Activated T-cell treated with anti-CD3 and anti-CD28 coated beads for 24 hours (primary cell): ENCODE measurements at places on chromosomes 12 and 14.

DNA sequence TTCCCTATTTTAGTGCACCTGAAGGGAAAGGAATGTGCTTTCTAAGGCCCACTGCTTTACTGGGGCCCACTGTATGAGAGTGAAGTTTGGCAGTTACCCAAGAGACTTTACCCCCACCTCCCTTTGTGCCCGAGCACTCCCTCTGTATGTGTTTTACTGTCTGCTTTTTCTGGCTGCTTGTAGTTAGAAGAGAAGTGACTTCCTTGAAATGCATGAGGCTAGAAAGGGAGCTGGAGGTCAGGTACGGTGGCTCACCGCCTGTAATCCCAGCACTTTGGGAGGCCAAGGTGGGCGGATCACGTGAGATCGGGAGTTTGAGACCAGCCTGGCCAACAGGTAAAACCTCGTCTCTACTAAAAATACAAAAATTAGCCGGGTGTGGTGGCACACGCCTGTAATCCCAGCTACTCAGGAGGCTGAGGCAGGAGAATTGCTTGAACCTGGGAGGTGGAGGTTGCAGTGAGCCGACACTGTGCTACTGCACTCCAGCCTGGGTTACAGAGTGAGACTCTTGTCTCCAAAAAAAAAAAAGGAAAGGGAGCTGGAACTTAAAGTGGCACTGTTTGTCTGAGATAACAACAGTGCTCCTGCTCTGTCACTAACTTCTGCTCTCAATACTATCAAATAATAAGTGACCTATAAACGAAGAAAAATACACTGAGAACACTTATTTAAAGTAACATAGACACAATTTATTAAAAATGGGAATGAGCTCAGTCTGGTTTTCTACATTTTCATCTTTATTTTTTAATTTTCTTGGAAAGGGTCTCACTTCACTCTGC lies 5.8 kb downstream of the TRIP11 start:
- DNase-seq, result no peak

- no peak for DNase-seq
These were observed 71.4 kb upstream of the GNPNAT1 start for GRCh38 chr14:52862632-52863333.

DNA sequence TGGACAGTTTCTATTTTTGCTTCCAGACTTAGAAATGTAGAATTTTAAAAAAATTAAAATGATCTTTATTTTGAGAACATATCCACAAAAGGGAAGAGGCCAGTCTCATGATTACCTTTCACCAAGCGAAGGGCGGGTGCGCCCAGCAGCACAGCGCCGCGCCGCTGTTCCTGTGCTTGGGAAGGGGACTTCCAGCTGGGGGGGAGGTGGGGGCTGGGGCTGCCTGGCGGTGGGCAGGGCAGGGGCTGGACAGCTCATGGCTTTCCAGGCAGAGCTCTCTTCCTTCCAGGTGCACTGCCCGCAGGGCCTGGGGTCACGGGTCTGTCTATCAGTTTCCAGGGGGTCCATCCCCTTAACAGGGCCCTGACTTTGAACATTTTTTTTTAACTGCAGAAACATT lies 199.9 kb downstream of the TTC7B start:
- no peak for DNase-seq

DNA sequence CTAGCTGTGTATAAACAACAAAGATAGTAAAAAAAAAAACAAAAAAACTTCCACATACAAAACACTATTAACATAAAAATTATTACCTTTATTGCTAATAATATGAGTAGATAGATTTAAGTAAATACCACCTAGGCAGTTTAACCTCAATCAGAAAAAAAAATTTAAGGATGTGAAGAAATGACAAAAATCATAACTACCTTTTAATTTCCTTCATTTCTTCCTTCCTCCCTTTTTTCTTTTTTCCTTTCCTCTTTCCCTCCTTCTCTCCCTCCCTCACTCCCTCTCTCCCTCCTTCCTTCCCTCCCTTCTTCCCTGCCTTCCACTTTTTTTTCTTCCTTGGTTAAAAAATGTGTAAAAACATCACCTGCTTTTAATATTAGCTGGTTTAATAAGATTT lies 81.7 kb downstream of the SOX5 start:
- DNase-seq, result no peak

- DNase-seq, result no peak
These were observed 8.7 kb downstream of the OR11H4 start for GRCh38 chr14:20247646-20248246.

GRCh38 chr12:95118138-95118787 lies 44.8 kb upstream of the NR2C1 start:
- DNase-seq, result no peak

GRCh38 chr14:67943947-67944346 lies 124.4 kb downstream of the RAD51B start:
- DNase-seq, result peak; percentile 31

DNA sequence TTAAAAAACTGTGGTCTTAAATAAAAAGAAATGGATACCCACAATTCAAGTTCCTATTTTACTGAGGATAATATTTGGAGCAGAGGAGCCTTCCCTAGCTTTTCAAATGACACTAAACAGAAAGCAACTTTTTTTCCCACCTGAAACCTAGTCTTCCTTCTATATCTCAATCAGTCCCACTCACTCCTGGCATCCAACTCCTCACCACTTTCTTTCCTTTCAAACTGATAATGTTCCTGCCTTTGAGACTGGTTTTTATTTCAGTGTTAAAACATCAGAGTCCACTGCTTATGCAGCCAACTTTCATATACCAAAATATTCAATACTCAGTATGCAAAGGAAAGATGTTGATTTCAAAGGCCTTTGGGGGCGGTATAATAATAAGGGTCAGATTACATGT lies 225.6 kb downstream of the GXYLT1 start:
- no peak for DNase-seq

- DNase-seq, result no peak
These were observed 52.7 kb downstream of the FAM222A start for GRCh38 chr12:109766251-109766778.

DNA sequence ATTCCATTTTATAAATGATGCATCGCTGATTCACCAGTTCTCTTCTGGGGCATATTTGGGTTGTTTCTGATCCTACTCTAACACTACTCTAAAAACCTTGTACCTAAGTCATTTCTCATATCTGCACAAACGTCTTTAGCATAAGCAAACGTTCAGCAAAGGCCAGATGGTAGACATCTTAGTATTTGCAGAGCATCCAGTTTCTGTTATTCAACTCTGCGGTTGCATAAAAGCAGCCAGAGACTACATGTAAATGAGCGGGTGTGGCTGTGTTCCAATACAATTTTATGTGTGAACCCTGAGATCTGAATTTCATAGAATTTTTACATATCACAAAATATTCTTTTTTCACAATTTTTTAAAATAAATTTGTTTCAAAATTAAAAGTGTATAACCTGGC lies 22.8 kb upstream of the MMP17 start:
- DNase-seq, result no peak

DNA sequence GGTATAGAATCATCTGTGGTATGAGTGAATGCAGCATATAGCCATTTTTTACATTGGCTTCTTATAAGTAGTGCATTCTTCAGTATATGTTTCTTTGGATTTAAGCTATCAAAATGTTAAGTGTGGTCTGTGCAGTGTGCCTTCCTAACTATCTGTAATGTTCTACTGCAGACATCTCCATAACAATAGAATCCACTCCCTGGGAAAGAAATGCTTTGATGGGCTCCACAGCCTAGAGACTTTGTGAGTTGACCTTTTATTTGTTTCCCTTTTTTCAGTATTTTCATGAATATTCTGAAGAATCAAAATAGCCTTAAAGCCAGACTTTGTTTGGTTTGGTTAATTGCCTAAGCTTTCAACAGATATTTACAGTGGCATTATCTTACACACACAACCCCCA lies 107.2 kb downstream of the ZFC3H1 start:
- no peak for DNase-seq

DNA sequence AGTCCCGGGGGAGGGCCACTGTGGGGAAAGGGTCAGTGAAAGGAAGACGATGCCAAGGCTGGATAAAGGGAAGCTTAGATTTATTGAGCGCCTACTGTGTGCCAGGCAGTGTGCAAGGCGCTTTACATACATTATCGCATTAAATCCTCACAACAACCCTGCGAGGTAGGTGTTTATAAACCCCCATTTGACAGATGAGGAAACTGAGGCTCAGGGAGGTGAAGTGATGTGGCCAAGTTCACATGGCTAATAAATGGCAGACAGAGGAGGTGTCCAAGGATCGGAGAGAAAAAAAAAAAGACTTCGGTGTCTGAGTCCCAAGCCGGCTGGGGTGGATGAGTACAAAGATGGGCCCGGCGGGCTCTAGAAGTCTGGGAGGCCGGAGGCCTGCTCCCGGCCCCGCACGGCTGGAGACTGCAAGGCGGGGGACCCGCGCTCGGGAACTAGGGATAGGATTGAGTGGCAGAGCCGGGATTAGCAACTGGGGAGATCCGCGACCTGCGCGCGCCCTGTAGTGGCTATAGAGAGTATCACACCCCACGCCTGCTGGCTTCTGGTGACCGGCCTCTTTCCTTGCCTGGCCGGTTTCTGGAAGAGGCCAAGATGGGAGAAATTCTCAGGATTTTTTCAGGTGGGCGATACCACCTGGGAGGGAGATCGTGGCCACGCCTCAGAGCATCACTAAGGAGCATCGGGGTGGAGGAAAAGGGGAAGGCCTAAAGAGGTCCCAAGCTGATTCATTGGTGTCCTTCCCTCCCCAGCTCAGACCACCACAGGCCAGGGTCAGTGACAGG lies 3.9 kb downstream of the DDN start:
- no peak for DNase-seq

DNA sequence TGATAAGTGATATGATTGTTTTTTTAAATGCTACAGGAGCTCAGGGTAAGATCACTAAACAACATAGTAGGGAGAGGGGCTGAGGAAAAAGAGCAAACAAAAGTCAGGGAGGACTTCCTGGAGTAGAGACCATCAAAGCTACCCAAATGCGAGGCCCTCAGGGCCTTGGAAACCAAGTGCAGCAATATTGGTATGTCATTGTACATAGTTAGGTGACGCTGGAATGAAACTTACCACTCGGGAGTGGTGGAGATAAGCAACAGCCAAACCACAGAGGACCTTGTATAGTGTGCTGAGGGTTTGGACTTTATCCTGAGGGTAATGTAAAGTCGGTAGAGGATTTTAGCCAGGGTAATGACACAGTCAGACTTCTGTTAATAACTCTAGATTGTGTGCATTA lies 13.8 kb downstream of the KITLG start:
- DNase-seq, result no peak

GRCh38 chr12:100141666-100141997 lies 1.0 kb downstream of the BLTP3B start:
- no peak for DNase-seq

- DNase-seq, result peak; percentile 7
These were observed 102.2 kb downstream of the ERC1 start for GRCh38 chr12:1093166-1093751.

DNA sequence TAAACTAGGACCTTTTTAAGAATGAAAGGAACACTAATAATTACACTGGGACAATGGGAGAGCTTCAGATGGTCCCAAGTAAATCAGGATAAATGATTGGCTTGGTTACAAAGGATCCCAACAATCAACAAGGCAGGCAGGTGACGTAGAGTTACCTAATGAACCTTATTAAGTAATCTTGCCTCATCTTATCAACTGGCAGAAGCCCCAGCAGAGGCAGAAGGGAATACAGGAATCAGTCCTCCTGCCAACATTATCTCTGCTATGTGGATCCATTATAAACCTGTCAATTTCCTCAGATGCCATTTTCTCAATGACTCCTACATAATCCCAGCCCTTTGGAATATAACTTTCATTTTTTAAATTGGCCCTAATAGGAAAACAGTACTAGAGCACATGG lies 11.4 kb downstream of the DCAF5 start:
- no peak for DNase-seq

GRCh38 chr14:95282354-95282985 lies 37.2 kb downstream of the CLMN start:
- DNase-seq, result no peak

GRCh38 chr14:61461808-61462275 lies 140.5 kb downstream of the PRKCH start:
- no peak for DNase-seq

GRCh38 chr12:6494258-6494743 lies 399 bp downstream of the NCAPD2 start:
- DNase-seq, result no peak

DNA sequence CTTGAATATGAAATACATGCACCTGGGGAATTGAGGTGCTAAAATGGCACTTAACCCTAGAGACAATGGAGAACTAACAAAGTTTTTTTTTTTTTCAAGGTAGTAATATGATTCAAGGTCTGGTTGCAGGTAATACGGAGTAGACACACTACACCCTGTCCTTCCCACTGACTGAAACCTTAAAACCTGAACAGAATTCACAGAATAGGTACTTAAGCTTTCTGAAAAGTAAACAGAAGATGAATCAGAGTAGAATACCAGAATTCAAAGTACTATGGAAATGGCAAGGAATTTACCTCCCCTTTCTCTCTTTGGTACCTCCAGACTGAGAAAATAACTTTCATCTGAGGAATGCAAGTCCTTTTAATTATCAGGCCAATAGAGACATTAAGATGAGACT lies 87.2 kb downstream of the PAPLN start:
- no peak for DNase-seq

- DNase-seq, result no peak
These were observed 67.7 kb downstream of the SDR9C7 start for GRCh38 chr12:56866493-56866892.

GRCh38 chr14:36513012-36513420 lies 7.0 kb downstream of the NKX2-1 start:
- no peak for DNase-seq
